ENCODE measurements at places on chromosomes 7 and 10.

DNA sequence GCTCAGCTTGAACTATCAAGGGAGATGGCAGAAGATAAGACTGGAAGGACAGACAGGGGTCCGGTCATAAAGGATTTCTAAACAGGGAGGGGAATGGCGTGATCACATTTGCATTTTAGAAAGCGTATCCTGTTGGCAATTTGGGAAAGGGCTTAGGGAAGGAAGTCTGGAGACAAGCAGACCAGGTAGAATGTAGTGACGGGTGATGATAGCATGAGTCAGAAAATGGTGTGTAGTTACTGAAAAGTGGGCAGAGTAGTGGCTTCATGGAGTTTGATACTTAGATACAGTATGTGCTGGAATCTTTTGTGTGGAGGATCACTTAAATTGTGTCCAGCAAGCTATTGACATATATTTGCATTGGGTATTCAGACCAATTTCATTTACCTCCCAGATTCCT lies 61.2 kb downstream of the LRGUK start:
- no peak for DNase-seq

- no peak for DNase-seq
Observed at GRCh38 chr7:54360075-54360840, 181.9 kb upstream of the VSTM2A start.

DNA sequence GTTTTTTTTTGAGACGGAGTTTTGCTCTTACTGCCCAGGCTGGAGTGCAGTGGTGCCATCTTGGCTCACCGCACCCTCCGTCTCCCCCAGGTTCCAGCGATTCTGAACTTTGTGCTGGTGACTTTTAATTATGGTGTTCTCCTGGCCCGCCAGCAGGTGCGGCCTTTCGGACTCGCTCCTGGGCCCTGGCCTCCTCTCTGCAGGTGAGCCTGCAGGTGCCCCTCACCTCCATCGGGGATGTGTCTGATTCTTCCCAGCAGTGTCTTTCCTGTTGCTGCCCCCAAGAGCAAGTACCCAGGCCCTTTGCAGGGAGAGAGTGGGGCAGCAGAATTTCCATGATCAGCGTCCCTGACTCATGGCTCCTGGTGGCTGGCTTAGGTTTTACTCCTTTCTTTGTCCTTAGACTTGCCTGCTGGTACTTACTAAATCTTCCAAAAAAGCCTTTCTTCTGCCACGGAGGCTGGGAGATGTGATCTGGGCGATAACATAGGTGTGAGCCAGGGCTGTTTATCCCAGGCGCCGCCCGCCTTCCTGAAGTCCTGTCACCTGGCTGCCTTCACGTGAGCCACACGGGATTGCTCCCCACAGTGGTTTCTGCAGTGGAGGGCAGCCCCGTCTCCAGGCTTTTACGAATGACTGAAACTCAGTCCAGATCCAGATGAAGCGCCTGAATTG lies 10.7 kb downstream of the WIPI2 start:
- no peak for DNase-seq

DNA sequence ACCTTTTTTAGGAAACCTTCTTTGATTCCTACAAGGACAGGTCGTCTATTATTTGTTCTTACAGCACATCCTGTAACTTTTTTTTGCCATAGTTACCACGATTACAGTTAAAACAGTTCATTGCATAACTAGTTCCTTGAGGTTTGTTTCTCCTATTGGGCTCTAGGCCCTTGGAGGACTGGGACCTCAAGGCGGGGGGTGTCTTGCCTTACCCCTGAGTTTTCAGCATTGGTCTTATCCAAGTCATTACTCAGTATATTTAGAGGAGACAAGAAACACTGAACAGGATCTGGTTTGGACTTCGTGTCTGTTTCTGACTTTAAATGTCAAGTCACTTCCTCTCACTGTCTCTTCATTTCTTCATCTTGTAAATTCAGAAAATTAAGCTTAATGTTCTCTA lies 369.8 kb downstream of the SDK1 start:
- DNase-seq: no peak

DNA sequence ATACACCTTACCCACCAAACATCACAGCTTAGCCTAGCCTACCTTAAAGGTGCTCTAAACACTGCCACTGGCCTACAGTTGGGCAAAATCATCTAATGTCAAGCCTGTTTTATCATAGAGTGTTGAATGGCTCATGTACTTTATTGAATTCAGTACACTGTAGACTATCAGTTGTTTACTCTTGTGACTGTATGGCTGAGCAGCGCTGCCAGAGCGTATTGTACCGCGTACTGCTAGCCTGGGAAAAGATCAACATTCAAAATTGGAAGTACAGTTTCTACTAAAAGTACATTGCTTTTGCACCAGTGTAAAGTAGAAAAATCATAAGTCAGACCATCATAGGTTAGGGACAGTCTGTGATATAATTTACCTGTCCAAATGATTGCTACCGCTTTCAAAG lies 226.8 kb downstream of the PRPF18 start:
- no peak for DNase-seq

DNA sequence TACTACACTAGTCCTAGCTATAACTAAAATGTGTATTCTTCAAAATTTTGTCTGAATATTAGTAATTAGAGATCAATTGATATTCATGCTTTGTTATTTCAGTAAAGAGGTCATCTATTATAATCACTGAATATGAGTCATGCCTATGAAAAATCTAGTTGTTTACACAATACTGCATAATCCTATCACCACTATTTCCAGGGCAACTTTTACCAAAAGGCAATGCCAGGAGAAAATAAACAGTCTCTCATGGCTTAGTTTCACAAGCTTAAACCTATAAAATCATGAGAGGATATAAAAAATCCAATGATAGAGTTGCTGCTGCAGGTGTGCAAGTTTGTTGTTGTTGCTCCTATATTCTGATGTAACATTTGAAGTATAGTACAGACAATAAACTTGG lies 149.9 kb upstream of the COL1A2 start:
- DNase-seq: no peak

DNA sequence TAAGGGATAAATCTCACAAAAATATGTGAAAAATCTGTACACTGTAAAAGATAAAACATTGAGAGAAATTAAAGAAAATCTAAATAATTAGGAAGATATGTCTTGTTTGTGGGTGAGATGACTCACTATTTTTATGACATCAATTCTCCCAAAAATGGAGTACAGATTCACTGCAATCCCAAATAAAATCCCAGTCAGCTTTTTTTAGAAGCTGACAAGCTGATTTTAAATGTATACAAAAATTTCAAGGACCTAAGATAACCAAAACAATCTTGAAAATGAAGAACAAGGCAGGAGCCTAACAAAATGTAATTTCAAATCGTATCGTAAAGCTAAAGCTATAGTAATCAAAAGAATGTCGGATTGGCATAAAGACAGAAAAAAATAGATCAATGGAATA lies 458.1 kb downstream of the GRID1 start:
- DNase-seq: no peak

DNA sequence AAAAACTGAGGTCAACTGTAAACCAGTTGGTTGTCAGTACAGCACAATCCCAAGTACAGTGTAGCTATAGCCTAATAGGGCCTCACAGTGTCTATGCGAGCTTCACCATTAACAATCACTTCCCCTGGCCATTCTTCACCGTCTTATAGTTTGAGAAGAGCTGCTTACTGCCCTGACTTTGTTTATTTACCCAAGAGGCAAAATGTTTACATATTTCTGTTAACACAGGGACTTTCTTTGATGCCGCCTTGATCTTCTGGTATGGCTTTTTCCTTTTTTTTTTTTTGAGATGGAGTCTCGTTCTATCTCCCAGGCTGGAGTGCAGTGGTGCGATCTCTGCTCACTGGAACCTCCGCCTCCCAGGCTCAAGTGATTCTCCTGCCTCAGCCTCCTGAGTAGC lies 3.3 kb downstream of the MYOF start:
- no peak for DNase-seq
